ENCODE measurements at places on chromosomes 3 and 15. TPM values are rescaled to one million over a fixed set of nuclear protein-coding genes. Genes with fewer than 3 reads are reported as not detected.

The BTD gene
- total RNA-seq, result 25.8 TPM

The ERICH6 gene
- not detected for total RNA-seq

The GPR156 gene
- 0.39 TPM for total RNA-seq

The CCDC13 gene
- 2.0 TPM for total RNA-seq

The TEX55 gene
- total RNA-seq, result not detected

The RCCD1 gene
- 9.1 TPM for total RNA-seq

Data from cardiac ventricle fibroblast (primary cell).